AG09319 (cell line): ENCODE measurements at places on chromosomes 2 and 18.

- no peak for DNase-seq
Observed at GRCh38 chr2:53543083-53543482, 224.5 kb upstream of the CHAC2 start.

DNA sequence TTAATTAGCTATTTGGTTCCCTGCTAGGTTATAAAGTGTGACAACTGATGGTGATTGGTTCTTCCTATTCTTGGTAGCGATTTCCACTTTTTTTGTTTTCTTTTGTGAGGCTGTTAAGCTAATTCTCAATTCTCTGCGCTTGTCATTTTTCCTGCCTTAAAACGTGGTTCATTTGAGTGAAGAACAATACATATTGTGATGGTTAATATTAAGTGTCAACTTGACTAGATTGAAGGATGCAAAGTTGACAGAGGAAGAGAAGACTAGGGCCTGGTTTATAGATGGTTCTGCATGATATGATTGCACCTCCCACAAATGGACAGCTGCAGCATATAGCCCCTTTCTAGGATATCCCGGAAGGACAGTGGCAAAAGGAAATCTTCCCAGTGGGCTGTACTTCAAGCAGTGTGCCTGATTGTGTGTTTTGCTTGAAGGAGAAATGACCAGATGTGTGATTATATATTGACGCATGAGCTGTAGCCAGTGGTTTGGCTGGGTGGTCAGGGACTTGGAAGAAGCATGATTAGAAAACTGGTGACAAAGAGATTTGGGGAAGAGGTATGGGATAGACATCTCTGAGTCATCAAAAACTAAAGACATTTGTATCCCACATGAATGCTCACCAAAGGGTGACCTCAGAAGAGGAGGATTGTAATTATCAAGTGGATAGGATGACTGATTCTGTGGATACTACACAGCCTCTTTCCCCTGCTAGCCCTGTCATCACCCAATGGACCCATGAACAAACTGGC is 39.4 kb upstream of the ZNF804A start:
- DNase-seq, result no peak

GRCh38 chr18:58900015-58900649 is 35.5 kb downstream of the ZNF532 start:
- no peak for DNase-seq

GRCh38 chr18:44830581-44830980 is 149.9 kb downstream of the SETBP1 start:
- DNase-seq, result no peak

DNA sequence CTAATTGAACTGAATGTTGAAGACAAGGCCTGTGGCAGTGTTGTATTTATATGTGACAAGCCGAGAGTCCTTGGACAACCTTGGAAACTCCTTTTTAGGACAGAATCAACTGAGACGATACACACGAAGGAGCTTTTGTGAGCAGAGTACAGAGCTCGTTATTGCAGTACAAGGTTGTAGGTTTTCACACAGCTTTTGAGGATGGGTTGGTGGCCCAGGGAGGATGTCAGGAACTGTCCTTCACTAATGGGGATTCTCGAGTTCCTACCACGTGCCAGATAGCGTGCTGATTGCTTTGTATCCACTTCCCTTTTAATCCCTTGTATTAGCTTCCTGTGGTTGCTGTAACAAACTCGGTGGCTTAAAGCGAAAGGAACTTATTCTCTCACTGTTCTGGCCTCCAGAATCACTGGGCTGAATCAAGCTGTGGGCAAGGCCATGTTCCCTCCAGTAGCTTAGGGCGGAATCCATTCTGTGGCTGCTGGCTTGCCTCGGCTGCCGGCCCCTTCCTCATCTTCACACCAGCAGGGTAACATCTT is 20.2 kb downstream of the INPP4A start:
- DNase-seq, result no peak

DNA sequence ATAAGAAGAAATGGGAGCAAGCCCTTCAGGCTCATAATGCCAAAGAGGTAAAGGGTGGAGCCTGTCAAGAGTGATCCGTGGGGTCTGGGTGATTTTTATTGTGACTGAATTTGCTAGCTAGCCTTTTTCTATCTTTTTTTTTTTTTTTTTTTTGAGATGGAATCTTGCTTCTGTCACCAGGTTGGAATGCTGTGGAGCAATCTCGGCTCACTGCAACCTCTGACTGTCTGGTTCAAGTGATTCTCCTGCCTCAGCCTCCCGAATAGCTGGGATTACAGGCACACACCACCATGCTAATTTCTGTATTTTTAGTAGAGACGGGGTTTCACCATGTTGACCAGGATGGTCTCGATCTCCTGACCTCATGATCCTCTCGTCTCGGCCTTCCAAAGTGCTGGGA is 29.1 kb downstream of the DRC1 start:
- DNase-seq, result no peak

DNA sequence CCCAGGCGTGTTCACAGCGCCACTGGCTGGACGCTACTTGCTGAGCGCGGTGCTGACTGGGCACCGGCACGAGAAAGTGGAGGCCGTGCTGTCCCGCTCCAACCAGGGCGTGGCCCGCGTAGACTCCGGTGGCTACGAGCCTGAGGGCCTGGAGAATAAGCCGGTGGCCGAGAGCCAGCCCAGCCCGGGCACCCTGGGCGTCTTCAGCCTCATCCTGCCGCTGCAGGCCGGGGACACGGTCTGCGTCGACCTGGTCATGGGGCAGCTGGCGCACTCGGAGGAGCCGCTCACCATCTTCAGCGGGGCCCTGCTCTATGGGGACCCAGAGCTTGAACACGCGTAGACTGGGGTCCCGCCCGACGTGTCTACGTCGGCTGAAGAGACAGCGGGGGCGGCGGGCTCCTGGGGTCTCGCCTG is 891 bp upstream of the KHK start:
- peak; percentile 42 for DNase-seq

DNA sequence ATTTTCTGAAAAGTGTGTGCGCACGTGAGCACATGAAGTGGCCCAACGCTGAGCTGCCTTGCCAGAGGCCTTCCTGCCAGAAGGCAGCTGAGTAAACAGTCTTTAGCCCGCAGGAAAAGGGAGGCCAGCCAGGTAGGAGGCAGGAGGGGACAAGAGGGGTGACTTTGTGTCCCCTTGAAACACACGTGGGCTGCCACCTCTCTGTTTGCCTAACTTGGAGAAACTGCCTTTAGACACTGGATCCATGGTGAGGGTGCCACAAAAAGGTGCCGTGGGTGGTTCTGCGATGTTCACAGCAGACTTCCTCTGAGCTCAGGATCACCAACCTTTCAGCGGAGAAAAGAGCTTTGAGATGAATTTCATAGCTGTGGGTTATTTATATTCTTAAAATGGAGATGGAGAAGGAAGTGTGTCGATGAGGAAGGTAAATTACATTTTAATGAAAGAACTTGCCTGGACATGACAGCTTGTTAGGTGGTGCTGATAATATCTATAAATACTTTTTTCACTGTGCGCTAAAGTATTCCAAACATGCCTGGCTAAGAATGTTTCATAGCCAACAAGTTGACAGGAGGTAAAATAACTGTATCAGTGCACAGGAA is 36.6 kb upstream of the ASB1 start:
- DNase-seq, result no peak

DNA sequence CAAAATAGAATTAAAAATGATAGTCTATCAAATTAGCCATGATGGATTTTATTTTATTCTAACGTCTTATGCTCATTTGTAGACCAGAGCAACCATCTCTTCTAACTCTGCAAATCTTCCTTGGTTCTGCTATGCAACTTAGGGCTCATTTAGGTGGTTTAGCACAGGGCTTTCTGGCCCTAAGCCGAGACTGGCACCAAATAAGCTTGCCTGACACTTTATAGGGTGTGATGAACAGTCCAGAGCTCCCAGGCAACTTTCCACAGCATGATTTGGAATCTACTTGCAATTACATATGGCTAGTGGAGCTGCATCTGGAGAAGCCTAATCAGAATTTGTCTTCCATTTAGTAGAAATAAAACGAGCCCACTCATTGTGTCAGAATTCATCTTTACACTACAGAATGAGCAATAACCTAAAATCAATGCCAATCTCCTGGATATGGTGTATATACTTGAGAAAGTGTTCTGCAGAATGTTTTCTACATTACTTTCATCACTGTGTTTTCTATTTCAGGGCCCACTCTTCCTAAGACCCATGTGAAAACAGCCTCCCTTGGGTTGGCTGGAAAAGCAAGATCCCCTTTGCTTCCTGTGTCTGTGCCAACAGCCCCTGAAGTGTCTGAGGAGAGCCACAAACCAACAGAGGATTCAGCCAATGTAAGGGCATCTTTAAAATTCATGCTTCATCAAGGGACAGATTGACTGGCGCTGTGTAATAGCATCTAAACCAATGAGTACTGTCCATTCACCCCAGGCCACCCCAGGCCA is 698.2 kb downstream of the MBD2 start:
- no peak for DNase-seq

GRCh38 chr2:223789423-223789822 is 48.0 kb downstream of the AP1S3 start:
- no peak for DNase-seq

- DNase-seq, result no peak
Observed at GRCh38 chr2:224194161-224194560, 155.1 kb upstream of the SERPINE2 start.

DNA sequence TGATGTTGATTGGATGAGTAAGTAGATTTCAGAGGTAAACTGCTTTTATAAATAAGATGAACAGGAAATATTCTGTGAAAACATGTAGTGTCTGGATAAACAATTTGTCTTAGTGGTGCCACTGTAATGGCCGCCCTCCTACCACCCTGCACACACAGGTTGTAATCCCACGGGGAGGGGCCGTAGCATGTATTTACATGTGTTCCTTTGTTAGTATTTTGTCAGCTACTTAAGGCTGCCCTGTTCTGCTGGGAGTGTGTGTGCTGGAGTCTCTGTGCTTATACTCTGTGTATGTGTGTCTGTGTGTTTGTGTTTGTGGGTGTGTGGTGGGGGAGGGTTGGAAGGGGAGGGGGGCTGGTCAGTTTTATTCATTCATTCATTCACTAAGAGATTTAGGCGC is 5.1 kb downstream of the TSHZ1 start:
- no peak for DNase-seq

DNA sequence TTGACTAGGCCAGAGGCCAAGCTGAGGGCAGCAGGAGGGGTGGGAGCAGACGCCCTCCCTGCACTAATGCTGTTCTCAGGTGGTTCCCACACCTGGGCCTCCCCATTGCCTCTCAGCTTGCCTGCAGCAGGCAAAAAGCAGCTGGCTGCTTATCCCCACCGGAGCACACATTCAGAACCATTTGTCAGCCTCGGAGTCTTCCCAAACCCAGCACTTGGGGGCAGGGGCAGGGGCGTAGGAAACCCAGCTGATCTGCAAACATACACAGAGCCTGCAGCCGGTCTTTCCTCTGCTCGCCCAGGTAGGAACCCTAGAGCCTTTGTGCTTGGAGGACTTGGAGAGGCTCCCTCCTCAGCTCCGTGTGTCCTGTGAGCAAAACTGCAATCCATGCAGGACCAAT is 249.8 kb downstream of the CYP26B1 start:
- no peak for DNase-seq

- DNase-seq, result no peak
Observed at GRCh38 chr18:55106906-55107305, 147.6 kb upstream of the CCDC68 start.

GRCh38 chr2:137952586-137953129 is 11.6 kb upstream of the HNMT start:
- DNase-seq, result no peak

DNA sequence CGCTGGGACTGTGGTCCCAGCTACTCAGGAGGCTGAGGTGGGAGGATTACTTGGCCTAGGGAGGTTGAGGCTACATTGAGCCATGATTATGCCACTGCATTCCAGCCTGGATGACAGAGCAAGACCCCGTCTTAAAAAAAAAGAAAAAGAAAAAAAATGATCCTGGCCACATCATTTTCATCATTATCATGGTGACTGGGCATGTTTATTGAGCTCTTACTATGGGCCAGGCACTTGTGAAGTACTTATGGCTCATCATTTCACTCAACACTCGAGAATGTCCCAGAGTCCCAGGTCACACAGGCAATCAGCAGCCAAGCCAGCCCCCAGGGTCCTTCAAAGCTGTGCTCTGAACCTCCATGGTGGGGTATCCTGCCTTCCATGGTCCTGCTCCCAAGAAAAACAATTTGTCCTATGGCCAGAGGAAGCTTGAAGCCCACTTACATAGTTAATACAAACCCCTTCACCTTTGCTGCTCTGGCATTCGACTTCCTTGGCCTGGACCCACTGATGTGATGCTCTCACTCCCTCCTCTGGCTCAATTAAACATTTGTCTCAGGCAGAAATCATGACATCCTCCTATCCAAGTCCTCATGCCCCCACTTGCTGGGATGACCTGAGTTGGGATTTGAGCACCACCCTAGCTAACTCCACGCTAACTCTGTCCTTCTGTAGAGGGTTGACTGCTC is 3.8 kb upstream of the CNNM4 start:
- no peak for DNase-seq

DNA sequence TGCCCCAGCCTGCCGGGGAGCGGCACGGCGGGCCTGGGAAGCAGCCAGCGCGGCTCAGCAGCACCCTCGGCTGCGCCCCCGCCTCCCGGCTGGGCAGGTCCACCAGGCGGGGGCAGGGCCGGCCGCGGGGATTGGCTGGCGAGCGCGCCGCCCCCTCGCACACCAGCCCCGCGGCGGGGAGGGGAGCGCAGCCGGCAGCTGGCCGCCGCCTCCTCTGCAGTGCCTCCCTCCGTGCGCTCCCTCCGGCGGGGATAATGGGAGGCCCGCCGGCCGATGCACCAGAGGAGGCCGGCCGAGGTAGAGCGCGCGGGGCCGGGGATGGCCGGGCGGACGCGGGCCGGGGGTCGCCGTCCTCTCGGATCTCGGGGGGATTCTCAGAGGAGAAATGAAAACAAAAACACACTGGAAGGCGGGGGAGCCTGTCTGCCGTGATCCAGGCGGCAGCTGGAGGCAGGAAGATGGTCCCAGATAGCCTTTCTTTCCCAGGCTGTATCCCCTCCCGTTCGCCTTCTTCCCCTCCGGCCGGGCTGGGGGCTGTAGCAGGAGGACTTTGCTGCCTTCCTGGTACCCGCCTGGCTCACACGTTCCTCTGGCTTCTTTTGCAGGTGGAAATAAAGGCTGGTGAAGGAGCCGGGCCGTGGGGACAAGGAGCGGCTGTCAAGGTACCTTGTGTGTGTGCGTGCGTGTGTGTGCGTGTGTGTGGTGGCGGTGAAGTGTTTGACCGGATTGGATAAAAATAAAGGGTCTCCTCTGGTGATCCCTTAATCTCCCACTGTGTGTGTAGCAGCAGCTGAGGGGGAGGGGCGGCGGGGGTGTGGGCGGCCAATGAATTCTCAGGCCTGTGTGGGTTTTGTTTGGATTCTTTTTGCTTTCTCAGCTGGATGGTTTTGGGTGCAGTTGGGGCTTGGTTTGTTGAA is 18.1 kb downstream of the TET3 start:
- DNase-seq, result peak; percentile 52

DNA sequence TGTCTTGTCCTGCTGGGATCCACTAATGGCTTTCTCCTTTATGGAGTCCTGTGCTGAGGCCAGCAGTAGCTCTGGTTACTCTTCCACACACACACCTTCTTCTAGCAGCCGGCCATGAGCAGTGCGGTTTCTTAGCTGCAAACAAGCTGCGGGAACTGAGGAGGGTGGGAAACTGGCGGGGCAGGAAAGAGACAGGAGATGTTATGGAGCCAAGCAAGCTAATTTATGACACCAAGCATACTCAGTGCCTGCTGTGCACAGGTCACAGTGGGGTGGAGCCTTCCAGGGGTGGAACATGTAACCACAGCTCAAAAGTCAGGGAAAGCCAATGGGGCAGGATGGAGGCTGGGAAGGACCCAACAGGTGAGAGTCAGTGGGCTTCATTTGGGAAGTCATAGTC is 180.8 kb downstream of the FAM210A start:
- DNase-seq, result no peak
